Lung microvascular endothelial cell (primary cell): ENCODE measurements at places on chromosomes 16 and 17.

- no peak for DNase-seq
Measured at GRCh38 chr17:5892921-5893675, 177.1 kb upstream of the WSCD1 start.

DNA sequence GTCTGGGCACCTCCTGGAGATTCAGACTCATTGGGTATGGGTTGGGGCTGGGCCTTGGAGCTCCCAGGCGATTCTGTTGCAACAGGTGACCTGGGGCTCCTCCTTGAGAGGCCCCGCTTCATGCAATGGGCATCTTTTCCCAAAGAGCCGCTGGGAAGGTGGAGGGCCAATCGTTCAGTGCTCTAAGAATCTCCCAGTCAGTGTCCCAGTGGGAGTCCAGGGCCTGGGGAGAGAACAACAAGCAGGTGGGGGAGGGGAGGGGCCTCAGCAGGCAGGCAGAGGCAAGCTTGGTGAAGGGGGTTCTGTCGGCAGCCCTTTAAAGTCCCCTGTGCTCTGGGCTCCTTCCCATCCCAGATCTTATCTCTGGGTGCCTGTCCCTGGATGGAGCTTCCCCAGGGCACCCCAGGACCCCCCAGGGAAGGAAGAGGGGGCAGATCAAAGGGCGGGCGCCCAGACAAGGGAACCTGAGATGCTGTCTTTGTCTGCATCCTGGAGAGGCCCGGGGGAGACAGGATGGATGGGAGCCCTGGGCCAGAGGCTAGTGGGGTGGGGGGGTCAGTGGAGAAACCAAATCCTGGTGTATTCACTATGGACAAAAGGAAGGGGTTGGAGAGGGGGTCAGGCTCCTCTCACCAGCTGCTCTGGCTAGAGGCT is 30.5 kb upstream of the NXPH3 start:
- no peak for DNase-seq

- peak; percentile 24 for DNase-seq
Measured at GRCh38 chr17:81832608-81833159, 407 bp downstream of the MCRIP1 start.

DNA sequence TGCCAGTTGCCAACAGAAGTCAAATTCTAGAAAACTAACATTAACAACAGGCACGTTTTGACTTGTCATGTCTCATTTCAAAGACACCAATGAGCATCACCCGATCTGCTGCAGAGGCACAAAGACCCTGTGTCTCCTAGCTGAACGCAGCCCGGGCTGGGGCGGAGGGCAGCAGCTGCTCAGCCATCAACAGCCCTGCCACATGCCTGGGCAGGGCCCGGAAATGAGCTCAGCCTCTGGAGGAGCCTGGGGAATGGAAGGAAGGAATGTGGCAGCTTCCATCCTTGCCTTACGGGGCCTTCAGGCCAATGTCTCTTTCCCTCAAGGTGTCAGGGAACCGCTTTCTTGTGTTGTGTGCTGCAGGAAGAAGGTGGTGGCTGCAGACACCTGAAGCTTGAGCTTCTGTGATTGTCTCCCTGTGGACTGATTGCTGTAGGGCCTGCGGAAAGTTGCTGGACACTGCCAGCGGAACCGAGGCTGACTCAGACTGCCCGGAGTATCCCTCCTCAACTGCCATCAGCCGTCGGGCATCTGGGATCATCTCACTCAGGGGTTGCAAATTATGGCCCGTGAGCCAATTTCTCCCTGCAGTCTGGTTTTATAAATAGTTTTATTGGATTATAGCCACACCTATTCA is 7.3 kb downstream of the CDH13 start:
- DNase-seq: peak; percentile 67

DNA sequence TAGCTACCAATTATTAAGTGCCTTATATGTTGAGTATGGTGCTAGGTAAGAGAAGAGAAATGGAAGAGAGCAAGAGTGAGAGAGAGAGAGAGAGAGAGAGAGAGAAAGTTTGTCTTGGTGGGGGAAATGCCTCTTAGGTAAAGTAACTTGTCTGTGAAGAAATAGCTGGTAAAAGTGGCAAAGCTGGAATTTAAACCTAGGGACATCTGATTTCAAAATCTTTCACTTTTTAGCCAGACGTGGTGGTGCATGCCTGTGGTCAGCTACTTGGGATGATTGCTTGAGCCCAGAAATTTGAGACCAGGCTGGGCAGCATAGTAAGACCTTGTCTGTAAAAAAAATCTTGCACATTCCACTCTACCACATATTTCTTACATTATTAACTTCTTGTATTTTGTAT is 23.0 kb upstream of the CDR2 start:
- no peak for DNase-seq

DNA sequence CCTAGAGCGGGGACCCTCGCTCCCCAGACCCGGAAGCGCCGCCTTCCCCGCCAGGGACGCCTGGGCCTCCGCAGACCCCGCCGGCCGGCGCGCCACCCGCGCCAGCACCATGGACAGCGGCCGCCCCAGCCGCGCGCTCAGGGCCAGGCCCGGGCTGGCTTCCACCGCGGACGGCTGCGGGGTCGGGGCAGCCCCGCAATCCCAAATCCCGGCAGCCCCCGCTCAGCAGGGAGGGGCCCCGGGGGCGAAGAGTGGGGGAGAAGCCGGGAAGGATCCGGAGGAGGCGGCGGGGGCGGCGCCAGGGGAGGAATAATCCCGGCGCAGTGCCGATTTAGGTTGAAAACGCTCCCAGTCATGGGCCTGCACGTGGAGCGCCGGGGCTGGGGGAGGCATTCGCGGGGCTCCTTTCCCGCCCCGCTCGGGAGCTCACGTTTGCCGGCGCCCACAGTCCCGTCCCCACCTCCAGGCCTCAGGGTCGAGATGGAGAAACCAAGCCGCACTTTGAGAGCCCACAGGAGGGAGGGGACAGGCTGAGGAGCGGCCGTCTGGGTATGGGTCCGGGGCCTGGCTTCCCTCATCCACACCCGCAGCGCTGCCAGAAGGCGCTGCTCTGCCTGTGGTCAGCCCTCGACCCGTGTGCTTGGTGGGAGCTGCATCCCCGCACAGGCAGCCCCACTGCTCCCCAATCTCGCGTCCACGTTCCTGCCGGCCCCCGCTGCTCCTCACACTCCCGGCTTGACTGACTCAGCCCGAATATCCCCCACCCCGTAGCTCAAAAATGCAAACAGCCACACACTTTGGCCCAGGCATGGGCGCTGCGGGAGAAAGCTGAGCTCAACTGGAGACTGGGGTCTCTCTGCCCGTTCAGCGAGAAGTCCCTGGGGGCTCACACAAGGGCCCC is 4.7 kb downstream of the FBXL16 start:
- DNase-seq: no peak

- DNase-seq: no peak
Measured at GRCh38 chr17:40059729-40060475, 2.9 kb upstream of the THRA start.

GRCh38 chr16:8109510-8110369 is 480.6 kb downstream of the TMEM114 start:
- DNase-seq: no peak

DNA sequence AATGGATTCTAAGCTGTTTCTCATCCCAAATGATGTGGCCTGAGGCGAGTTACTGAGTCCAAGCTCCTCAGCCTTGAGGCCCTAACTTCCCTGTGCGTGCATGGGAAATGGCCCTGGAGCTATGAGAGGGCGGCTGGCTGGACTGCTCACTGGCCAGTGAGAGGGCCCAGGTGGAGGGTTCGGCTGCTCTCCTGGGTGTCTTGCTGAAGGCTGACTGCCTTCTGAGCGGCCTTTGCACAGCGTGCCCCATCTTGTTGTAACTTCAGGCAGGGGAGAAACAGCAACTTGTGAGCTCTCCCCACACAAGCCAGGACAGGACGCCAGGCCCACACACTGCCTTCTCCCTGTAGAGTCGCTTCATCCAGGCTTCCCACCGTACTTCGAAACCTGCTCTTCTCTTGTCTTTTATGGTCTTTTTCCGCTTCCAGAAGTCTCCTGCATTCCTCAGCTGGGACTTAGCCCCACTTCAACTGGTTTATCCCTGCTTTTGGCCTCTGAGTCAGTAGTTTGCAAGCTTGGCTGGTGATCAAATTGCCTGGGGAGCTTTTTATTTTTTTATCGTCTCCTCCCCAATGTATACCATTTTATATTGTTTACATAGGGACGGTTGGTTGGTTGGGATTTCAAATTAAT is 13.3 kb downstream of the CDH3 start:
- no peak for DNase-seq

DNA sequence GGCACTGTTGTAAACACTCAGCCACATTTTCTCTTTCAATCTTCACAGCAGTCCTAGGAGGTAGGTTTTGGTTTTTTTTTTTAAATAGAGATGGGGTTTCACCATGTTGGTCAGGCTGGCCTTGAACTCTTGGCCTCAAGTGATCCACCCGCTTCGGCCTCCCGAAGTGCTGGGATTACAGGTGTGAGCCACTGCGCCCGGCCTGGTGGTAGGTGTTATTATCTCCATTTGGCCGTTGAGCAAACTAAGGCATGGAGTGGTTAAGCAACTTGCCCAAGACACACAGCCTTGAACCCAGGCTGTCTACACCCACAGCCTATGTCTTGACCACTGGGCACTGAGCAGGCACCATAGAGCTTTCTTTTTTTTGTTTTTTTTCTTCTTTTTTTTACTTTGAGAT is 8.6 kb downstream of the SGCA start:
- DNase-seq: no peak

GRCh38 chr17:8255499-8255898 is 6.4 kb downstream of the PFAS start:
- no peak for DNase-seq

DNA sequence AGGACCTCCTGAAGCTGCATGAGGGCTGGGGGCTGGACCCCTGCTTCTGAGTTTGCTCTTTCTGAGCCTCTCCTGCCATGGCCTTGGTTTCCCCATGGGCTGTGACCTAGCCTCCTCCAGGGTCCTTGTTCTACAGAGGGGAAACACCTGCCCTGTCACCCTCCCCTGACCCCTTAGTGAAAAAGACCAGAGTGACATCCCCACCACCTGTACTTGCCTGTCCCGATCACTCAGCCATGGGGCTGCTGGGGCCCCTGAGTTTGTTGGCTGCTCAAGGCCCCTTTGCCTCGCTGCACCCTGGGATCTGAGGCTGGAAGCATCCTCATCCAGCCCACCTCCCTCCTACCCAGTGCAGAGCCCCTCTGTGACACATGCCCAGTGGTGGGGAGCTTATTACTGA is 800 bp downstream of the NOD2 start:
- DNase-seq: no peak

- no peak for DNase-seq
Measured at GRCh38 chr16:73304008-73304774, 256.3 kb upstream of the ZFHX3 start.

DNA sequence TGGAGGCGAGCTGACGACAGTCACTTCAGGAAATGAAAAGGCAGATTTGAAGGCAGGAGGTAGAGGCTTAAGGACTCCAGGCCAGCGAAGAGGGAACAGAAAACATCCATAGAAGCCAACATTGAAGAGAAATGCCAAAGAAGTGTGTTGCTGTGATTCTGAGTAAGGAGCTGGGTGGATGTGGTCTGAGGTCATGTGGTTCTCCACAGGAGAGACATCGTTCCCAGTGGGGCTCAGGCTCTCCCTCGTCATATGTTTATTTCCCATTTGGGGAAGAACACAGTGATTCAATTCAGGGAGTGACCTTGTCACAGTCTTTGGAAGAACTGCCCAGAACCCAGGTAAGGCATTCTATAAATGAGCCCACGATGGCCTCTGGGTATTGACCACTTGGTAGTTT is 6.6 kb upstream of the PMP22 start:
- DNase-seq: no peak

- DNase-seq: no peak
Measured at GRCh38 chr17:78883089-78883532, 19.9 kb downstream of the CEP295NL start.

GRCh38 chr17:73719588-73720071 is 75.4 kb upstream of the SDK2 start:
- no peak for DNase-seq

GRCh38 chr17:31564883-31565301 is 173.4 kb downstream of the RAB11FIP4 start:
- DNase-seq: peak; percentile 30

- DNase-seq: peak; percentile 62
Measured at GRCh38 chr16:70738083-70738977, 52.5 kb upstream of the MTSS2 start.

- DNase-seq: no peak
Measured at GRCh38 chr17:41772218-41772585, 14.3 kb downstream of the JUP start.

DNA sequence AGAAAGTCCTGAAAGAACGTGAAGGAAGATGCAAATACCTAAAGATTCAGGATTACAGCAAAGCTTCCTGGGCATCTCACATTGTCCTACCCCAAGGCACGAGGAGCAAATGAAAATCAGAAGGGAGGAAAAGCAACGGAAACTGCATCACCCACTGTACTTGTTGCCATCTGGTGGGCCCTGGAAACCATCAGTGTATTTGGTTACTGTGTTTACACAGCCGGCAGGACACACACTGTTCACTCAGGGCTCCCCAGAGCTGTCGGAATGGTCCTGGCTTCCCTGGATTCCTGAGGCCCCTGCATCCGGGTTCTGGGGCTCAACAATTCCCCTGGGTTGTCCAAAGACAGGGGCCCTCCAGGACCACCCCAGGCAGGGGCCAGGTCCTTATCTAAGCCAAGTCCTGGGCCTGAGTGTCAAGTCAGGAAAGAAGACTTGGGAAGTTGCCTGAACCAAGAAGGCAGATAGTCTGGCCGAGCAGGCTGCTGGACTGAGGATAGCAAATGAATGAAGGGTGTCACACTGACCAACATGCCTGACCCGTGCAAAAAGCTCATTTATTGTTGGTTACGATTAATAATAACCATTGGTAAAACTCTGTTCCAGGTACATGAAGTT is 52.8 kb downstream of the SOX9 start:
- no peak for DNase-seq

GRCh38 chr16:51155199-51155607 is 4.1 kb upstream of the SALL1 start:
- DNase-seq: no peak
